ENCODE measurements at places on chromosomes 5 and 9.
A peak's percentile ranks its signal among the peaks of the same experiment; 100 is the strongest.

- DNase-seq, result no peak
Observed at GRCh38 chr5:39816156-39816845, 391.5 kb upstream of the DAB2 start.

GRCh38 chr5:8842971-8843551, 702.8 kb downstream of the SEMA5A start:
- no peak for DNase-seq

DNA sequence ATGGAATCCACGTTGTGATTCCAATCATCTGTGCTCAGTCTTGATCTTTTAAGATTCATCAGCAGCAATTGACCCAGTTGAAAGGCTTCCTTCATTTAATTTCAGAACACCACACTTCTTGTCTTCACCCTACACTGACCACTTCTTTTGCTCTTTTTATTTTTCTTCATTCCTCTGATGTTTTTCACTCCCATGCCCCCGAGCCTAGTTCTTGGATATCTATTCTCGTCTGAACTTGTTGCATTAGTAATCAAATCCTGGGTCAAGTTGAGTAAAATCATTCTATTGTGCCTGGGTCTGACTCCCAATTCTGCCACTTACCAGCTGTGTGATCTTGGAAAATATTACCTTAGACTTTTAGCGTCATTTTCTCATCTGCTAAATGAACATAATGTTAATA, 356.5 kb downstream of the CDH12 start:
- no peak for DNase-seq

DNA sequence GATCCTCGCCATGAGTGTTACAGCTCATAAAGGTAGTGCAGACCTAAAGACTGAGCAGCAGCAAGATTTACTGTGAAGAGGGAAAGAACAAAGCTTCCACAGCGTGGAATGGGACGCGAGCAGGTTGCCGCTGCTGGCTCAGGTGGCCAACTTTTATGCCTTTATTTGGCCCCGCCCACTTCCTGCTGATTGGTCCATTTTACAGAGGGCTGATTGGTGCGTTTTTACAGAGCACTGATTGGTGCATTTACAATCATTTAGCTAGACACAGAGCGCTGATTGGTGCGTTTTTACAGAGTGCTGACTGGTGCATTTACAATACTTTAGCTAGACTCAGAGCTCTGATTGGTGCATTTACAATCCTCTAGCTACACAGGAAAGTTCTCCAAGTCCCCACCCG, 13.9 kb downstream of the PLK2 start:
- DNase-seq, result no peak

DNA sequence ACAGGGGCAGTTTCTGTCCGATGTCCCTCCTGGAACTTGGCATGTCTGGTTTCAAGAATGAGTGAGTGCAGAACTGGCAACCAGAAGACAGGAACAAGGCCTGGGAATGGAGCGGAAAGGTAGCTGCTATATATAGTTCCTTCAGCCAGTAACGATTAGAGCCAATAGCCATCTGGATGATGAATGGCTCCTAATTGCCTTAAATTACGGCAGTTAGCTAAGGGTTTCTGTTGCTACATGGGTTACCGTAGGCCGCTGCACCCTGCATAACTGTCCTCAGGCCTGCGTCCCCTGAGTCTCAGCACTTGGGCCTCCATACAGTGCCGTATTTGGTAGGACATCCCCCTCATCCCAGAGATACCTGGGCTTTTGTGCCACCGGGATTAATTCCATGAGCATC, 29.4 kb downstream of the WWC1 start:
- DNase-seq, result no peak

GRCh38 chr5:123514615-123515355, 2.8 kb downstream of the CSNK1G3 start:
- no peak for DNase-seq

- DNase-seq, result no peak
Observed at GRCh38 chr9:105413525-105413924, 34.3 kb upstream of the FSD1L start.

GRCh38 chr9:114538241-114538640, 33.0 kb upstream of the WHRN start:
- DNase-seq, result peak; percentile 38

- DNase-seq, result no peak
Observed at GRCh38 chr5:122585371-122585770, 189.5 kb upstream of the SNX2 start.

DNA sequence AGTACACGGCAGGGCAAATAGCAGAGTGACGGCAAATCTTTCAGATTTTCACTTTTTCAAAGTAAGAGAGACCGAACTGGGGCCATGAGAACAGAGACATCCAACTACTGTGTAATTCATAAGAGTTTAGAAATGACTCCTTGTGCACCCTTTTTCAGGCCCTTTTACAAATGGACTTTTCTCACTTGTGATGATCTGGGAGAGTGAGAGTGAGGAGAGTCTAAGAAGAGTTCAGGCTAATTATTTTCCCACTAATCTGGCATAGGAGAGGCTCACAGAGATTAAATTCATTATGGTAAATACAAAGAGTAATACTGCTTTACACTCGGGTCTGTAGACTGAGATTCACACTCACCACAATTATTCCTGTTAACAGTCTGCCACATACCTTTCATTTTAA, 880 bp upstream of the CCNG1 start:
- no peak for DNase-seq

- DNase-seq, result no peak
Observed at GRCh38 chr9:91736311-91736710, 213.7 kb downstream of the ROR2 start.

- DNase-seq, result no peak
Observed at GRCh38 chr9:35564658-35565061, 40.4 kb upstream of the TESK1 start.

DNA sequence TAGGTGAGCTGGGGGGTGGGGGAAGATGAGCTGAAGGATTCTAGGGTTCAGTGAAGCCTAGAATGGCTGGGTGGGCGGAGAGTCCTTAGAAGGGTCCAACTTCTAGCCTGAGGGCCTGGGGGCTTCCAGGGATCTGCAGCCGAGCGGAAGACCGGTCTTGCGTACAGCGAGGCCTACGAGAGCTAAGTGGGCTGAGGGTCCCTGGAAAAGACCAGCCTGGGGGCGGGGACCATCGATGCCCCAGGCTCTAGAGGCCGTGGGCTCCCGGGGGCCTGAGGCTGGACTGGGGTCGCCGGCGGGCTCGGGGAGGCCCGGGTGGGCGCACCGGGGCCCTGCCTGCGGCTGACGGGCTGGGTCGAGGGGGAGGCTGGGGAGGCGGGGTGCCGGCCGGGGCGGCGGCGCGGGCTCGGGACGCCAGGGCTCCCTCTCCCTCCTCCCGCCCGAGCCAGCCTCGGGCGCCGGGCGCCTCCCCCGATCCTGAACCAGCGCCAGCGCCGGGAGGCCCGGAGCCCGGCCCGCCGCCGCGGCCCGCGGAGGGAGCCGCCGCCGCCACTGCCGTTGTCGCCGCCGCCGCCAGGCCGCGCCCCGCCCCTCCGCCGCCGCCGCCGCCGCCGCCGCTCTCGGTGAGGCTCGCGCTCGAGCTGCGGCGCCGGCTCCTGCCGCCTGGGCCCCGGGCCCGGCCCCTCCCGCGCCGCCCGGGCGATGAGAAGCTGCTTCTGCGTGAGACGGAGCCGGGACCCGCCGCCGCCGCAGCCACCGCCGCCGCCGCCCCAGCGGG, at the start of gene MVB12B:
MVB12B (plus strand) TSS at position 602 of the 778 bp plus-strand sequence; CDS start at position 703, 101 bp downstream.
- peak; percentile 56 for DNase-seq

GRCh38 chr5:143613329-143613728, 198.6 kb upstream of the HMHB1 start:
- no peak for DNase-seq

- DNase-seq, result no peak
Observed at GRCh38 chr5:39469176-39469575, 44.4 kb upstream of the DAB2 start.

- no peak for DNase-seq
Observed at GRCh38 chr5:146076028-146076427, 29.3 kb downstream of the PLAC8L1 start.

- no peak for DNase-seq
Observed at GRCh38 chr5:143134269-143134668, 269.2 kb downstream of the NR3C1 start.

DNA sequence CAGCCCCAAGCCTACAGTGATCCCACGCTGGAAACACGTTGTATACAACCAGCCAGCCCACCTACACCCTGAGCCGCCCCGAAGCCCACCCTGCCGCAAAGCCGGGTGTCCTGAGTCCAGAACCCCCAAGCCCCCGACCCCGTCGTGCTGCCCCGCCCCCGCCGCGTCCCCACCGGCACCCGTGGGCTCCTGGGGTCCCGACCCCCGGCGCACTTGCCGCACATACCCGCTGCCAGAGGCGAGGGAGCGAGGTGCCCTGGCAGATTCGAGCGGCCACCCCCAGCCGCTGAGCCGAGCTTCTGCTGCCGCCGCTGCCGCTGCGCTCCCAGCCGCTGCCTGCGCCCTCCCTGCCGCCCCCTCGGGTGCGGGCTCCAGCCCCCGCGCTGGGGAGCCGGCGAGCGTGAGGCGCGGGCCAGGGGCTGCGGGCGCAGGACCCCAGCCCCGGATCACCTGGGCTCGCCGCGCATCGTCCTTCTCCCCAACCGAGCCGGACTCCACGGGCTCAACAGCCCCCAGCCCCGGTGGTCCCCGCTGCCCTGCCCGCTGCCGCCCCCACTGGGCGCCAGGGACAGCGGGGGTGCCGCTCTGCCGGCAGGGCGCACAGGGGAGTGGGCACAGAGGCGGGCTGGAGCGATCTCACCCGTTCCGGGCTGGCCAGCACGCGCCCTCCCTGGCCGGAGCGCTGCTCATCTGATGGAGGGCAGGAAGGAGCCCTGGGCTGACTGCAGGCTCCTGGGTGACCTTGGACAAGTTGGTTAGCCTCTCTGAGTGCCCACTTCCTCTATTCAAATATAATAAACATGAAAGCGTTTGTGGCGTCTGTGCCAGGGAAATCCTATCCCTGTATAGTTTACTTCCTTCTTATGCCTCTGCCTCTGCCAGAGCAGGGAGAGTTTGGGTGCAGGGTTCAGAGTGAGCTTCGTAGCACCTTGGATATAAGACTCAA, at the start of gene HTR4:
HTR4 (minus strand) TSS at position 692 of the 946 bp plus-strand sequence. CDS start 17,513 bp downstream, outside the sequence.
- DNase-seq, result no peak

DNA sequence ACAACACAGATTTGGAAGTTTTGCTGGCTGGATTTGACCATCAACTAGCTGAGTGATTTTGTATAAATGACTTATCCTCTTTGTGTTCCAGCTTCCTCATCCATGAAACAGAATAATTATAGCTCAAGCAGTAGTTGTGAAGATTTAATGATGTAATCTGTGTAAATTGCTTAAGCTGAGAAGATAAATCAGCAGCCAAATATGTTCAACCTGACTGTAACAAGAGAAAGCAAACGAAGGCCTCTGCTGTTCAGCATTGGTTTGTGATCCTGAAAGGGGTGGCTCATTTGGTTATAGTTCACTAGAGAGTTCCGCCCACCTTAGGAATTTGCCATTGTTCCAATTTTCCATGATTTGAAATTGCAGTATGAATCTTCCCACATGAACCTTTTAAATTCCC, 75.7 kb upstream of the CCDC112 start:
- DNase-seq, result no peak

GRCh38 chr5:9188131-9188530, 357.7 kb downstream of the SEMA5A start:
- DNase-seq, result no peak

- DNase-seq, result no peak
Observed at GRCh38 chr9:38017149-38017884, 51.7 kb downstream of the SHB start.

DNA sequence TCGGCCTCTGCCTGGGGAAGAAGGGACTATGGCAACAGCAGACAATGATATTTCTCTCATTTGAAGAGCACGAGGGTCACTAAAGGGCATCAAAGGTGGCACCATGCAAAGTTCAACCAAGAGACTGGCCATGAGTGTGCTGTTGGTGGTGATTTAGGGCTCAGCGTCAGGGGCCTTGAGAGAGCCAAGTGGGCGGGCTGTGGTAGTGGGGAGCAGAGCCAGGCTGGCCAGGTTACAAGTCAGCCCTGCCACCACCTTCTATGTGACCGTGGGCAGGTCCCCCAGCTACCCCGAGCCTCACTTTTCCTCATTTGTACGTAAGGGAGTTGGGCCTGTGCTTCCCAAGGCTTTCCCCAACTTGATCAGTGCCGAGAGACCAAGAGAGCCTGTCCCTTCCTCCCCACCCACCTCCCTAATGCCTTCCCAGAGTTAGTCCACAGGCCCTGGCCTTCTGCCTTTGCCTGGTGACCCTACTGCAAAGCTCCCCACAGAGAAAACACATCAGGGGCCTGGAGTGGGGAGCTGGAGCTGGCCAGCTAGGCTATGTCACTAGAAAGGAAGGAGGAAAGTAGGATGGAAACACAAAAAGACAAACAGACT, 104.3 kb downstream of the PDE6A start:
- no peak for DNase-seq

- no peak for DNase-seq
Observed at GRCh38 chr9:83281306-83282255, 218.6 kb upstream of the RASEF start.

DNA sequence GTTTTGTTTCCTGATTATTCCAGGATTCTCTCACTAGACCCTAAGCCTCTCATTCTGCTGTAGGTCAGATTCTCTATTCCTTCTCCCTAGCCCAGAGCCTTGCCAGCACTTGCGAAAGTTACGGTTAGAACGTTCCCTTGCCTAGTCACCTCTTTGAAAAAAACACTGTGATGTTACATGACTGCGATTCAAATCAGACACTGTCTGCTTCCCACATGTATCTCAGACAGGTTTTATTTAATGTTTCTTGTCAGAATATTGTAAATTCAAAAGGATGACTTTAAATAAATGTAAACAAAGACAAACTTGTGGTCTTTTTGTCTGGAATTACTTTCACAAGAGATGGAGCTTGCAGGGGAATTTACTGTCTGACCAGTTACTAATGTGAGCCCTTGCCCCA, 116.5 kb upstream of the OTULINL start:
- DNase-seq, result no peak

DNA sequence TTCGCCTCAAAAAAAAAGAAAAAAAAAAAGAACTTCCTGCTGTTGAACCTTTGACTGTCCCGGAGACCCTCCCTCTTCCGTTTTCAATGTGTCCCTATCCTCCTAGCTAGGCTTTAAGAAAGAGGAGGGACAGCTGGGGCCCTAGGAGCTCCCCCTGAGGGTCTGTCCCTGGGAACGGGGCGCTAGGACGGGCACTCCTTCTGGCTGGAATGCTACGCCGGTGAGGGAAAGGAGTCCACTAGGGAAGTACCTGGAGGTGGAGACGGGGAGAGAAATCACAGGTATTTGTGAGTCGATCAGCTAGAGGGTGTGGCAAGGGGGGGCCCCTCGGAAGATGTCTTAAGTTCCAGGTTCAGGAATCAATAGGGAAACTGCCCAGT, 4.6 kb downstream of the SIT1 start:
- DNase-seq, result no peak

GRCh38 chr9:125497478-125497877, 209.5 kb downstream of the MAPKAP1 start:
- no peak for DNase-seq

GRCh38 chr5:26690511-26690910, 347.9 kb downstream of the CDH9 start:
- no peak for DNase-seq
